ENCODE measurements at places on chromosomes 7 and 10.

GRCh38 chr10:125698481-125698998, 15.6 kb upstream of the TEX36 start:
- DNase-seq = no peak

GRCh38 chr10:49620841-49621378, 7.1 kb downstream of the CHAT start:
- DNase-seq = no peak

DNA sequence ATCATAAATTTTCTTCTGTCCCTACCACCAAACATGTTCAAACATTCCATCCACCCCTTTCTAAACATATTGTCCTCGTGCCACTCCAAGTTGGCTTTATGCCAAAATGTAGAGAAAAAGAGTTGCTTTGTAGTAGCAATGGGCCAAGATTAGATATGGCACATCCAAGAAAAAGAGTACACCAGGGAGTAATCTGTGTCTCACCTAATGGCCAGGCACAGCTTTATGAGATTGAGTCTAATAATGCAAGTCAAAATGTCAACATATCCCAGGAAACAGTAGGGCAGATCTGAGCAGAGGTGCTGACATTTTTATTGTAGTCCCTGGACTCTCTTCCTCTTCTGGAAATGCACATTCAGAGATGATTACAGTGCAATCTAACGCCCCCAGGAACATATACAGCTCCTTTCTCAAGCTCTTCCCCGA, 5.7 kb upstream of the OR6V1 start:
- DNase-seq = no peak

DNA sequence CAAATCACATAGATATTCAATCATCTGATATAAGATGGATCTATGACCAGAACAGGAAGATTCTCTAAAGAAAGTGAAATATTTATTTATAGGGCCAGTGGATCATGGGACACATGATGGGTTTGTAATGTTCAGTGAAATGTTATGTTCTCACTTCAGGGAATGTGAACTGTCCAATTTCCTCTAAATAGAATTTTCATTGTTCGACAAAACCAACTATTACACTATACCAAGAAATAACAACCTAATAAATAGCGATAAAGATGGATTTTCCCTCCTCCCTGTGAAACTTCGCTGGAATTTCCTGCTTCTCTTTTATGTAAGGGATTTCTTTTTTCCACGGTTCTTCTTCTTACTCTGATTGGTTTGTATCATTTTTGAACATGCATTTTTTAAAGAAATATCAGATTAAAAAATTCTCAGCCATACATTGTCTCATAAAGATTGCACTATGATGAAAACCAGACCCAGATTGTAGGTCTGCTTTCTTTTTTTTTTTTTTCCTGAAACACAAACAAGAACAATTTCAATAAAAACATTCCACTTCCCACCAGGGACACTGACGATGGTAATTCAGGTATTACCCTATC, 139.8 kb upstream of the ZEB1 start:
- DNase-seq = no peak

DNA sequence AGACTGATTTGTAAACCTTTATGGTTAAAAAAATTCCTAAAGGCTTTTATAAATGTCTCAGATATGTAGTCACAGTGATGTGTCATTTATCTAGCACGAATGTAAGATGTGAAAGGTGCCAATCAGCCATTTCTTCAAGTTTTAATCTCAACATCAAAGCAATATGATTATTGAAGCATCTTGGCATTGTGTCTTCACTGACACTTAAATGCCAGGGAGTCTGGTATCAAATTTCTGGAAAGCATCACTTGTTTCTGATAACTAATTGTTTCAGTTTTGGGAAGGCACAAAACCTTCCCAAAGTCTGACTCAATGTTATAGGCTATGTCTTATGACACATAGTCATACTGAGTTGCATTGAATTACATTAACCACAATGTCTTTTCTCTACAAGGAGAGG, 492.0 kb upstream of the CNTNAP2 start:
- no peak for DNase-seq

DNA sequence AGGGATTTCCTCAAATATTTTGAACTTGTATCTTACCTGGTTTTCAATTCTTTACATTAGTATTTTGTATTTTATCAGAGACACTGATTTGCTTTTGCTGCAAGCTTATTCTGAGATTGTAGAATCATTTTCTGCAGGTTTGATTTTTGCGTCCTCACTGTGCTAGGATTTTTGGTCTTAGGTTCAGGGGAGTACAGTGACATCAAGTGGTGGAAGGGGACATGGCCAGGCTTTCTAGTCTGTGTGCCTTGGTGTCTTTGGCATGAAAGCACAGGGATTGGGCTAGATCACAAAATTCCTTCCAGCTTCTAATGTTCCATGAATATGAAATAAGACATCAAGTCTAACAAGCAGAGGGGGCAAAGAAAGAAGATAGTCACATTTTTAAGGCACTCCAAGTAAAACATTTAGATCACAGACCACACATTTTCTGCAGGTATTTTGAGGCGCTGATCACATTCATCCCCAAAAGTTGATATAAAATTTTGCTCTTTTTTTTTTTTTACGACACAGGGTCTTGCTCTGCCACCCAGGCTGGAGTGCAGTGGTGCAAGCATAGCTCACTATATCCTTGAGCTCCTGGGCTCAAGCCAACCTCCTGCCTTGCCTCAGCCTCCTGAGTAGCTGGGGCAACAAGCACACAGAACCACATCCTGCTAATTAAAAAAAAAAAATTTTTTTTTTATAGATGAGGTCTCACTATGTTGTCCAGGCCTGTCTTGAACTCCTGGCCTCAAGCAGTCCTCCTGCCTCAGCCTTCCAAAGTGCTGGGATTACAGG, 124.4 kb downstream of the PON1 start:
- DNase-seq = no peak

DNA sequence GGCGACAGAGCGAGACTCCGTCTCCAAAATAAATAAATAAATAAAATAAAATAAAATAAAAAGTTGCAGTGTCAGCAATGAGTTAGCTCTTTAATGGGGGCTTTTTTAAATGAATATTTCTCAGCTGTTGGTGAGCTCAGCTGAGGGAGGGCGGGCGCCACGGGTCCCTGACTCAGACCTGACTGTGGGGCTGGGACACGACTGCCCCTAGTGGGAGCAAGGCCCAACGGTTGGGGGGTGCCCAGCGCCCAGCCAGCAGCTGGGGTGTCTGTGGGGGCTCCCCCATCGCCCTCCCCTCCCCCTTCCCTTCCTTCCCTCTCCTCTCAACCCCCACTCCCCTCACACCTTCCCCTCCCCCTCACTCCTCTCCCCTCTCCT, 46.6 kb downstream of the PWWP2B start:
- DNase-seq = no peak

DNA sequence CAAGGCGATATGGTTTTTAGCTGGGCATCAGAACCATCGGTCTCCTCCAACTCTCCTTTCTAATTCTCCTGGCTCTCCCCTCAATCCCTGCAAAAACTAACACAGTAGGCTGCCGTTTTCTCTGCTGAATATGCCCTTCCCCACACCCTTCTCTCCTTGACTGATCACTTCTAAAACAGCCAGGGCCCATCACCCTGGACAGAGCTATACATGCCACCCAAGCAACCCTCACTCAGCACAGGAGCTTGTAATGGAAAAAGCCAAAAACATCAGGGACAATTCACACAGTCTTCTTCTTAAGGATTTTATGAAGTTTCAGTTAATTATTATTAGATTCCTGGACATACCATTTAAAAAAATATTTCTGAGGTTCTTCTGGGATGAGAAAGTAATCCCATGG, 61.5 kb downstream of the PIK3AP1 start:
- no peak for DNase-seq

- DNase-seq = no peak
These were observed 239.0 kb downstream of the BUB3 start for GRCh38 chr10:123393170-123393569.

GRCh38 chr7:49638166-49638565, 135.3 kb upstream of the VWC2 start:
- DNase-seq = no peak

DNA sequence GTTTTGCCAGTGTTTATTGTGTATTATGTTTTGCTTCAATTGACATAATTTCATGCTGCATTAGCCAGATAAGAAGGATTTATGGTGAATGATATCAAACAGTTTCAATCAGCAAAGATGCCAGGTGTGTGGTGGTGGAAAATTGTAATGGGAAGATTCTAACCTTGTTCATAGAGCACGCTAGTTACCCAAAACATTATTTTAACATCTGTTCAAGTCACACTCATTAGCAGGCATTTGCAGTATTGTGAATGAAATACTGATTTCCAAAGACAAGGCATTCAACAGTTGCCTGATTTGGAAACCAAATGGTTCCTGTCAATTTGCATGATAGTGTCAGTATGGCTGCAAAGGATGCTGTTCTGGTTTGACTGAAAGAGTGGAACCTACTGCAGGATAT, 129.7 kb downstream of the EPC1 start:
- DNase-seq = no peak

DNA sequence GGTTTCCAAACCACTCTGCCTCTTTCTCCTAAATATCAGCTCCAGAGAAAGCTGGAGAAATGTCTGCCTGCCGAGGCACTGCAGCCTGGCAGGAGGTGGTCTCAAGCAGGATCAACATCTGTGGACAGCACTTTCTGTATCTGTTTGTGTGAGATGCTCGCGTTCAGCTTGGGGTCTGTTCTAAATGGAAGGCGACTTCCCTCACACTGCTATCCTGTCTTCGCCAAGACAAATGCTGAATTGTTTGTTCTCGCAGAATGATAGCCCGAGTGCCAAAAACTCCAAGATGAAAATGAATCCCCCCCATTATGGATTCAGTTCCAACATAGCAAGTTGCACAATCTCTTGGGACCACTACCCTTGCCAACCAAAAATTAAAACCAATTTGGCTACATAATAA, 72.2 kb upstream of the PALS2 start:
- DNase-seq = no peak

DNA sequence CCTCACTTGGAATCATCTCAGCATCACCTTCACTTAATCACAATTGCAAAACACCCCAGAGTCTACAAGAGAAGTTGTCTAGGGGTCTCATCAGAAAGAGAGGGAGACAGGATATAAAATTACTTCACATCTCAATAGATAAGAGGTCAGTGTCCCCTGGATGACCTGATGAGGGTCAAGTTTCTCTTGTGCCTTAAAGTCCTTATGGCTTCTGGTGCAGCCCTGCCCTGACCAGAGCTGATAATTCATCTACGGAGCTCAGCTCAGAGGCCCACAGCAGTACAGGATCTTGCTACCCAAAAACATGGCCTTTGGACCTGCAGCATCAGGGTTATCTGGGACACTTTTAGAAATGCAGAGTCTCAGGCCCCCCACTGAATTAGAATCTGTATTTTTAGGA, 111.1 kb upstream of the GLI3 start:
- no peak for DNase-seq

DNA sequence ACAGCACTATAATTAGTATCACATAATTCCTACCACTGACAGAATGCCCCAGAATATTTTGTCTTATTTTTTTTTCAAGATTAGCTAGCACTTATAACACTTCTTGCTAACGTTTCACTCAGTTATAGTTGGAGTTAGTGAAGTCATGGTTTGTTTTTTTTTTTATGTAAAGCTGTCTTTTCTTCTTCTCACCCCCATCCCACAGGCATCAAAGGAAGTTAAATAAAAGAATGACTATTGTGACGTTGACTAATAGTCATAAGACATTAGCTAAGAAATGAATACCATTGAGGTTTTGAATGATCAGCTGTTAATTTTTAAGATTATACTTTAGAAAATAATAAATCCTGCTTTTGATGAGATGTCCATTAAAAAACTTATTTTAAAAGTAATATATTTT, 498.3 kb downstream of the GFRA1 start:
- DNase-seq = no peak

DNA sequence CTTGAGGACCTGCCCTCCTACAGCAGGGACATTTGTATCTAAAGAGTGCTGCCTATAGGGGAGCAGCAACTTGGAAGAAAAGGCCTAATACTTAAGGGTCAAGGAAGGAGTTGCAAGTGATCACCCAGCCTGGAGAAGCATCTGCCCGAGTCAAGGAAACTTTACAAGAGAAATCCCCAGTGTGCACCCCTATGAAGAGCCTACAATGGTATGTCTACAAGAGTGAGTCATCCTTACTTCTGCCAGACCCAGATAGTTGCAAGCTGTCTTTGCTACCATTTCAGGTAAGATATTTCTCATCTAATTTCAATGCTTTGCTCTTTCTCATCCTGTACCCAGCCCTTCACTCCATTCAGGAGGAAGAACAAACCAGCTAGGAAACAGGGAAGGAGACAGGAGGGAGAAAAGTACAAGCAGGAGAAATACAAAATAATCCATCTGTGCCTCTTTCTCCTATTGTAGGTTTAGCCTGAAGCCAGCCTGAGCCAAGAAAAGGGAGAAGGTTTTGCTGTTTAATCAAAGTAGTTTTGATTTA, 34.4 kb upstream of the AGR3 start:
- no peak for DNase-seq

DNA sequence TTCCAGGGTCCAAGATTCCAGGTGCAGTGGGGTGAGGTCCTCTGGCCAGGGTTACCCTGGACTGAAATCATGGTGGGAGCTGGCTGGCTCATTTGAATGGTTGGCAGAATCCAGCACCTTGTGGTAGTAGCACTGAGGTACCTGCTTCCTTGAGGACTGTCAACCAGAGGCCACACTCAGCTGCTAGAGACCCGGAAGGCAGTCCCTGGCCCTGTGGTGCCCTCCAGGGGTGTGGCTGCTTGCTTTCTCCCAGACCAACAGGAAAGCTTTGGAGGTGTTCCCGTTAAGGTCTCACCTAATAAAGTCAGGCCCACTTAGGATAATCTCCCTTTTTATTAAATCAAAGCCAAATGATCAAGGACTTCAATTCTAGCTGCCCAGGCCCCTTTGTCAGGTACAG, 107.7 kb upstream of the GDF10 start:
- DNase-seq = no peak

DNA sequence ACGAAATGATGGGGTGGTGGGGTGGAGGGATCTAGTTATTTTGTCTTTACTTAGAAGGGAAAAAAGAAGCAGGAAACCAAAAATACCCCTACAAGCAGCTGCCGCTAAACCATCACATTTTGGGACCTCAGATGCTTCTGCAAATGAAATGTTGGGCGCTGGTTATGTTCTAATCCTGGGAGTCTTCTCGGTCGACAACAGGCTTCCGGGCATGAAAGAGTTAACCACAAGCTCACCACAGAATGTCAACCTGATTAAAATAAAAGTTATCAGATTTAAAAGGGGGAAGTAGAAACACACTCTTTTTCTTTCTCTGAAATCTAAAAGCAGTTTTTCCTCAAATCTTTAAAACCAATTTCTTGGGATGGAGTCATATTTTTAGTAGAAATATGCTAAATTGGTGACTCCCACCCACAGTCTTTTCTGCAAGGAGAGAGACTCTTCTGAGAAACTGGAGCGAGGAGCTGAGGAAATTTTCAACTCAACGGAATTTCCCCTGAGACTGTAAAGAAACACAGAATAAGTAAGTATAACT, 16.8 kb downstream of the IL2RA start:
- DNase-seq = peak; percentile 45

GRCh38 chr10:98800263-98800662, 353.5 kb upstream of the HPS1 start:
- DNase-seq = no peak

DNA sequence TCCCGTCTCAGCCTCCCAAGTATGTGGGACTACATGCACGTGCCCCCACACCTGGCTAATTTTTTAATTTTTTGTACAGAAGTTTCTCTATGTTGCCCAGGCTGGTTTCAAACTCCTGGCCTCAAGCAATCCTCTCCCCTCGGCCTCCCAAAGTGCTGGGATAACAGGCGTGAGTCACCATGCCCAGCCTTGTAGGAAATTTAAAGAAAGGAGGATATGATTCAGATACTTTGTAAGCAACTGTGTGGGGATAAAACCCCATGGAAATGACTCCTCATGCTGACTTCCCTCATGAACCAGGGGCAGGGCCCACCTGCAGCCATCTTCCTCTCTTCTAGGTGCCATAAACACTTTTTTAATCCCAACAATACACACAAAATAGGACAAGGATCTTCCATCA, 50.2 kb downstream of the APBB1IP start:
- DNase-seq = no peak

Data from GM06990 (cell line).